ENCODE measurements at places on chromosomes 5 and 9.
A peak's percentile ranks its signal among the peaks of the same experiment; 100 is the strongest.

GRCh38 chr9:75906531-75906930 is 16.1 kb downstream of the PCSK5 start:
- no peak for DNase-seq

DNA sequence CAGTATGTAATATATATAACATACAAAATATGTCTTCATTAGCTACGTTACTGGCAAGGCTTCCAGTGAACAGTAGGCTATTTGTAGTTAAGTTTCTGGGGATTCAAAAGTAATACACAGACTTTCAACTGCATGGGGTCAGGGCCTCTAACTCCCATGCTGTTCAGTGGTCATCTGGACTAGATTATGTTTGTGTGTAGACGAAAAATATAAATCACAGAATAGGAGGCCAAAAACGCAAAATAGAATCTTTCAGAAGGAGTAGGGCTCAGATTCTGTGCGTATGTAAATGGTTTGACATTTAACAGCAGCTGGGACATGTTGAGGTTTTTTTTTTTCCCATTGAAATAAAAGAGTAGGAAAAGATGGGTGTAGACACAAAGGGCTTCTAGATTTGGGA is 1048.7 kb upstream of the WWC1 start:
- DNase-seq = no peak

- no peak for DNase-seq
These were observed 35.3 kb upstream of the SMARCA2 start for GRCh38 chr9:1979741-1980367.

DNA sequence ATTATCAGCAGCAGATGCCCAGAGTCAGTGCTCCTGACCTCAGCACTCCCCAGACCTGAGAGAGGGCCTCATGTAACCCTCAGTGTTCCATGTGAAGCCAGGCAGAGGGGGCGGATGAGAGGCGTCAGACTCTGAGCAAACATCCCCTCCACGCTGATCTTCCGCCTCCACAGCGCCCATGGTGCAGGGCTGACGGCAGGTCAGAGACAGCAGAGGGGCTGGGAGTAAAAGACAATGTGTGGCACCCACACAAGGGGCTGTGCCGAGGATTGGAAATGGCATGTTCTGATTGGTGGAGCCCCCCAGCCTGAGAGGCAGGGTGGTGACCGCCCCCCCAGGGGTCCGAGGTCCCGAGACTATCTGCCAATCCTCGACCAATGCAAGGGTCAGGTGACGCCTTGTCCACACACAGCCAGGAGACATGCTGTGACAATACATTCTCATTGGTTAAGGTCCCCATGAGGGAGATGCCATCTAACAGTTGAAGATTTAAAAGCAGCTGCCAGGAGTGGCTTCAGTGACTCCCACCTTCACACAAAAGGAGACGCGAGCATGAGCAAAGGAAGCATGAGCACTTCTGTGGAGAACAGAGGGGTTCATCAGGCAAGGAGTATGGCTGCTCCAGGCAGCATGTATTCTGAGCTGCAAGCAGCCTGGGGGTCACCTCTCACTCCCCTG is 19.3 kb upstream of the SLC25A51 start:
- no peak for DNase-seq

DNA sequence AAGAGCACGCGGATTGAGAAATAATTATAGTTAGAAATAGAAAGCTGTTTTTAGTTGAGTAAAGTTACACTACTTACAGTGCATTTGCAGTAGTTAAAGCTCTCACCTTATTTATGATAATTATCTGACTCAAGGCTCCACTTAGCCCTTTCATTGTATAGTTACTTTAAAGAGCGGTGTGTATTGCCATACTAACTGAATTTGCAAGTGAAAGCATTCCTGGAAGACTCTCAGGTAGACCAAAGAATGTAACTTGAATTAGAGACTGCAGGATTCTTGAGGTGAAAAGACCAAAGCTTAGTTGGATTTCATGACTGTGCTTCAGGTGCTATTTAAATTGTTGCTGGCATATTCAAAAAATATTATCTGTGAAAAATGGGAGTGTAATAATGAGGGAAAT is 4.2 kb upstream of the RASA1 start:
- no peak for DNase-seq

DNA sequence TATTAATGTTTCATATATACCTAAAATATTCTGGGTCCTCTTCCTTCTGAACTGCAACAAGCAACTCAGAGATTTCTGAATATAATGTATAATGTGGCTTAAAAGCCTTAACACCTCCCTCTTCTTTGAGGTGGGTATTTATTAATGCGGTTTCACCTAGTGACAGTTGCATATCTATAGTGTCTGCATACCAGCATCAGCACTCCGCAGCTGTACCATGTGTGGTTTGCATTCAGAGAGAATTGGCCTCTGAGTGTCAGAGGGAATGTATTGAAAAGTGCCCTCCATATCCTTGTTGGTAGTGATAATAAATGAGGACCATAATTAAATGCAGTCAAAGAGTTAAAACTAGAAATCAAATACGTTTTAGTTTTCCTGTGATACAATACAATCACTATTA is 256.6 kb upstream of the ARRDC3 start:
- DNase-seq = no peak

DNA sequence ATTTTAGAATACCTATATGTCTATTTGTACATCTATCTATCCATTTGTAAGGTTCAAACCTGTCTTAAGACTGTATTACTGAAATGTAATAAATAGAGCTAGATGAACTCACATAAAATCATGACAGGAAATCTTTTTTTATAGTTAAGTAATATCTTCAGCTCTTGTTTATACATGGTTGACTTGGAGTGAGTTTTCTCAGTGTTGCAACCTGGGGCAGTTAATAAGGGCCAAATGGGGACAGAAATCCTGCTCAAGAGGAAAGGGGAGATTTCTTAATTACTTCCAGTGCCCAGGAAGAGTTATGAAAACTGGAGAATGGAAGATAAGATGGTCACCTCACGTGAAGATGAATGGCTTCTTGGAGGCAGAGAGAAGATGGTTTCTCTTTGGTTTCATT is 265.1 kb upstream of the FBXL7 start:
- DNase-seq = no peak

- DNase-seq = no peak
These were observed 290.6 kb downstream of the PIK3R1 start for GRCh38 chr5:68505917-68506860.

DNA sequence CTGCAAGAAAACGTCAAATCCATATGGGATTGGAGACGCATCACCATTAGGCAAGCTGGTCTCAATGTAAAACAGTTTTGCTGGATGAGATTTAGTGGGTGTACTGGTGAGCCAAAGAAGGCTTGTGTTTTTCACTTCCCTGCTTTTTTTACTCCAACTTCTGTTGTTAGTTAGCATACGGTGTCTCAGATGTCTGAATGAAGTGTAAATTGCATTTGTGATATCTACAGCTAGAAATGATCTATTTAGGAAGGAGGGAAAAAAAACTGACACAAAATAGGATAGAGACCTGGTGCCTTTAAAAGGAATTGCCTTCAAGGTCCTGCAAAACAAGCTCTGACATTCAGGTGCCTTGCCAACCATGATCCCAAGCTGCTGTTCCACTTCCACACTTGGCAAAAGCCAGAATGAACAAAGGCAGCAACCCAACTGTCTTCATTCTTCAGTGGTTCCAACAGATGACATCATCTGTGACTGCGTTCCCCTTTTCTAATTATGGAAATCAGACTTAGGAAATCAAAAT is 104.2 kb upstream of the RAI14 start:
- peak; percentile 29 for DNase-seq

- DNase-seq = no peak
These were observed 81.4 kb downstream of the EDIL3 start for GRCh38 chr5:84303315-84303714.

- no peak for DNase-seq
These were observed 82.4 kb upstream of the TNFAIP8 start for GRCh38 chr5:119273391-119273839.

DNA sequence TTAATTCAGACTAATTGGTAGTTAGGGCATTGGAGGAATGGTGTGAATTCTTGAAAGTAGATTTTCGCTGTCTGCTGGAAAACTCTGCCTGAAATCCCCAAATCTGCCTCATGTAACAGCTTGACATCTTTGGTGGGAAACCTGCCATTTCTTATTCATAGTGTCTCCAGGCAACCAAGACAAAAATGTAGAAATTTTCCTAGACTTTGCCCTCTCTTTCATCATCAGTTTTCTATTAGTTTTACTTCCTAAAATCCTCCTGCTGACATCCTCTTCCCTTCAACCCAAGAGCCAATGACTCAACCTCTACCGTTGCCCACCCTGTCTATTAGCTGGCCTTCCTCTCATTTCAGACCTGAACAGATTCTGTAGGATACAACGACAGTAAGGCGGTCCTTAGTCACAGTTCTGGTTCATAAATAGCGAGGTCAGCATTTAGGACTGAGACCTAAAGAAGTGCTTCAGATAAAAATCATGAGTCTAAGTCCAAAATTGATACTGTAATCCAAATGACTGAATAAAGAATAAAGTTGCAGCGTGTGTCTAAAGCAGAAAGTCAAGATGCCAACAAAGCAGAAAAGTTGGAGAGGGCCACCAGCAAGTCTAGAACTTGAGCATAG is 133.9 kb downstream of the MUSK start:
- DNase-seq = no peak

DNA sequence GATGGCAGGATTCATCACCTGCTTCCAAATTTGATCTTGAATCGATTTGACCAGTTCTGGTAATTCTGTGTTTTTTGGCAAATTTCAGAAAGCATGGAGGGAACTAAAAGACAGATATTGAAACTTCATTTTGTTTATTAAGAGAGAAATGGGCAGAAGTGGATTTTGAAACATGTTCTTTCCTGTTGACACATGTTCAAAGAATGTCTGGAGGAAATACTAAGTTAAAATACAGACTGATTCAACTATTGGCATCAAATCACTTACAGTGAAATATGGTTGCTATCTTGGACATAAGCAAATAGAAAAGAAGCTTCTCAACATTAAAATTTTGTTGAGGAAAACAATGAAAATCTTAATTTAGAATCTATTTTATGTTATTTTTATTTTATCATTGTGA is 19.3 kb upstream of the GZMK start:
- no peak for DNase-seq

- no peak for DNase-seq
These were observed 213.4 kb downstream of the TRIM32 start for GRCh38 chr9:116900543-116900942.

- no peak for DNase-seq
These were observed 284.3 kb downstream of the ARHGAP26 start for GRCh38 chr5:143054480-143054941.

GRCh38 chr9:83681490-83681889 is 26.3 kb downstream of the UBQLN1 start:
- no peak for DNase-seq

- DNase-seq = no peak
These were observed 24.8 kb upstream of the ERAP2 start for GRCh38 chr5:96851312-96852062.

DNA sequence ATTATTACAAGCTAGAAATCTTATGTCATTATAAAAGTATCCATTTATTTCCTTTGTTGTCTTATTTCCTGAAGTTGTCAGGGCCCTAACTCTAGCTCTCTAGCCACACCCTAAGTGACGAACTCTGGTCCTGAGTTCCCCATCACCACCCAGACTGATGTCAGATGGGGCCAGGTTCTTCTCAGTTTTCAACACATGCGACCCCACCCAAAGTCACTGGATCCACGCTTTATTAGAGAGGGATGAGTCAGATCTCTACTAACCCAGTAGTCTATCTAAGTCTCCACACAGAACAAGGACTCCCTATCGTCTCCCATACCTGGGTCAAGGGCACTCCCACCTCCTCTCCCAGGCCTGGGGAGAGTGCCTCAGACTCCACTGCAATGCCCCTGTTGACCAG is 6.8 kb upstream of the FEM1C start:
- no peak for DNase-seq

DNA sequence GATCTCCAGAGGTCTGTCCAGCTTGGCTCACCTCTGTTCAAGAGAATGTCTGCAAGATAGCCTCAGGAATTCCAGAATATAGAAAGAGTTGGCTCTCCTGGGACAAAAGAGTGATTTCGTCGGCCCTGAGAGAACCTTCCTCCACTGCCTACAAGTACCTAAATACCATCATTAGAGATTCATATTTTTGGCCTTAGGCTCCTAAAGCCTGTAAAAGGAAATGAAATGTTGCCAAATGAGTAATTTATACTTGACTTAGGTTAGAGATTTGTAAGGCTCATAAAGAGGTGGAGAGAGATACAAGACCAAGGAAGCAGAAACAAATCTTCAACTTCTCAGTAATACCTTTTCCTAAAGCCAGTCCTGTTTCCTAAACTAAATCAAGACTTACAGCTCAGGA is 146.2 kb downstream of the CCDC192 start:
- no peak for DNase-seq

DNA sequence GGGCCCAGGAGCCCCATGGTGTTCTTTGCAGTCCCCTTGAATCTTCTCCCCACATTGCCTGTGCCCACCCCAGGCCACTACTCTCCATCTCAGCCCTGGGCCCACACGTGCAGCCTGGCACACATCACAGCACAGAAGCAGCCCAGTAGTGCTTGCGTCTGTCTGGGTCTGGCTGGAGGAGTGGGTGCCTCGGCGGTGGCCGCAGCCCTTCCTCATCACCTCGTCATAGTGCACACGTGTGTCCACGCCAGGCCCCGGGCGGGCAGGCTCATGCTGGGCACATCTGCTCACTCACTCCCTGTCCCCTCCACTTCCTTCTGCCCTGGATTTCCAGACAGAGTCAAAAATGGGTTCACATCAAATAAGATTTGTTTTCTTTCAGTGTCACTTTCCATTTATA is 33.3 kb downstream of the FGF1 start:
- DNase-seq = no peak

DNA sequence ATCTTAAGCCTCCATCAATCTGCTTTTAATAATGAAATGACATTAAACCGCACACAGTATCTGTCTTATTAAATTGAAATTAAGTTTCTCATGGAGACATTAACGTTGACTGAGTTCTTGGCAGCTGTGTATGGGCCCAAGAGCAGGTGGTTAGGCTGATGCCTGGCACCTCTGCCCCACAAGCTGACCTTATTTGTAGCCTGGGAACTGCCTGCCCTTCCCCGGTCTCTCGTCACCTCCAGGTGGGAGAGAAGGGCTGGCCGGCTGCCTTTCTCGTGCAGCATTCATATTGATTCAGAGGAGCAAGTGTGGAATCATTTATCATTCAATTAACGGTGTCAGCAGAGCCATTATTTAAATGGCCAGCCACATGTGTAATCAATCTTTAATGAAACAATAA is 53.0 kb upstream of the FCN1 start:
- no peak for DNase-seq

GRCh38 chr9:87343816-87344430 is 153.7 kb upstream of the DAPK1 start:
- DNase-seq = no peak

- no peak for DNase-seq
These were observed 173.7 kb upstream of the DAPK1 start for GRCh38 chr9:87323928-87324327.

GRCh38 chr9:37514999-37515398 is 29.3 kb downstream of the POLR1E start:
- no peak for DNase-seq

- DNase-seq = no peak
These were observed 15.0 kb downstream of the SPRY4 start for GRCh38 chr5:142309747-142310318.

DNA sequence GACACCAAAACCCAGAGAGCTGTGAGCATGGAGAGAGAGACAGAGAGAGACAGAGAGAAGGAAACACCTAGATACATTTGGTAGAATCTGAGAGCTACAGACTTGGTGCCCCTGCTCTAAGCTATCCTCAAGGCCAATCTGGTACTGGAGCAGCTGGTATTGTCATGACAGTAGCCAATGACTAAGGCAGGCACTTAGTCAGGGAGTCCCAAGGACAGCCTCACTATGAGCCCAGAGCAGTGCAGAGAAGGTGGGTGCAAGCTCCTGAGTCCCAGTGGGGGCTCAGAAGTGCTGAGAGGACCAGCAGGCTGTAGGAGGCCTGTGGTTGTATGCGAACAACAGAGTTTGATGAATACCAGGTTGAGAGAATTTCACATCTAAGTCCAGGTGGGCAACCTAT is 300.4 kb upstream of the ZNF608 start:
- no peak for DNase-seq
